Suppressor macrophage treated with lipopolysaccharide for 4 hours (primary cell): ENCODE measurements at places on chromosomes 7 and 10.

GRCh38 chr7:91710881-91711280 lies 169.6 kb downstream of the MTERF1 start:
- no peak for DNase-seq

GRCh38 chr7:39623732-39624441 lies 515 bp downstream of the RALA start:
- peak; percentile 39 for DNase-seq

GRCh38 chr10:113427236-113427735 lies 125.6 kb upstream of the HABP2 start:
- peak; percentile 63 for DNase-seq

DNA sequence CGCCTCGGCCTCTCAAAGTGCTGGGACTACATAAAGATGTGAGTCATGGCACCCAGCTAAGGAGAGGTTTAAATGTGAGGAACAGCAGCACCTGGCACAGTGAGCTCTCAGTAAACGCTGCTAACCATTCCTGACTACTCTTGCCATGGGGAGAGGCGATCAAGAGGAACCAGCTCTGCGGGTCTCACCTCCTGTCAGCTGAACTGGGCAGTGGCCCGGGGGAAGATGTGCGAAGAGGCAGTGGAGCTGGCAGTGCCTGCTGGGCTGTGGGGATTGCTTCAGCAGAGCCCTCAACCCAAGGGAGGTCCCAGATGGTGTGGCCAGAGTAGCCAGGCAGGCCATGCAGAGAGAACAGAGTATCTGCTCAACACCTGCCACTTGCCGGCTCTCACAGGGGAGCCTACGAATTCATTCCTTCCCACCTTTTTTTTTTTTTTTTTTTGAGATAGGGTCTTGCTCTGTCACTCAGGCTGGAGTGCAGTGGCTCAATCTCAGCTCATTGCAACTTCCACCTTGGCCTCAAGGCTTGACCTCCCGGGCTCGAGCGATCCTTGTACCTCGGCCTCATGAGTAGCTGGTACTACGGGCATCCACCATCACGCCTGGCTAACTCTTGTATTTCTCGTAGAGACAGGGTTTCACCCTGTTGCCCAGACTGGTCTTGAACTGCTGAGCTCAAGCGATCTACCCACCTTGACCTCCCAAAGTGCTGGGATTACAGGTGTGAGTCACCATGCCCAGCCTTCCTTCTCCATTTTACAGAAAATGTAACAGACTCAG lies 6.8 kb downstream of the POLM start:
- no peak for DNase-seq

DNA sequence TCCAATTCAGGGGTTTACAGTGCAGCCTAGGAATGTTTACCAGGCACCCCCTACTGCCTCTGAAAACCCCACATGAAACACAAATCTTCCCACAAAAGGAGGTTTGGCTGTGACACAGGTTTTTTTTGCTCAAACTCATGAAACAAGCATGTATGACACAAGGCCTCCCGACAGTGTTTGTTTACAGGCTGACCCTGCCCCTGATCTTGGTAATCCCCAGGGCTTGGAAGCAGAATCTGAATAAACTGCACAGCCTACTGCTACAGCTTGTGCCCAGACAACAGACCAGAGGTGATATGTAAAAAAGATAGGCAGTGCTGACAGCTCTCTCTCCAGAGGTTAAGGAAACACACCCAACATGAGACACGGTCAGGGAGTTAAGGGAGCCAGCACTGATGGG lies 184.2 kb downstream of the KMT2E start:
- no peak for DNase-seq

- DNase-seq, result no peak
These were observed 16.5 kb upstream of the SKAP2 start for GRCh38 chr7:26880852-26881251.

DNA sequence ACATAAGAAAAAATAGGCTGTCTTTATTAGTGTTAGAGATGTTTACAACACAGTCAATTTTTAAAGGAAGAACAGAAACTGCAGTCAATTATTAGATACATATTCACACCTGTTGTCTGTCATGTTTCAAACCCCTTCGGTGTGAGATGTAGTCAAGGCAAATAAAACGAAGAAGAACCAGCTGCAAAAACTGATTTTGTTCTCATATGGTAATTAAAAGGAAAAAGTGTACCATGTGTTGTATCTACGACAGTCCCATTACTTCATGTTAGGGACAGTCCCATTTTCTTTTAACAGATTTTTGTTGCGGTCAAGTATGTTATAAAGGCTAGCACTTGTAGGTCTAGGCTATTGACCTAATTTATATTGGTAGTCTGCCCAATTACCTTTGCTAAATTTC lies 149.4 kb downstream of the LRRN3 start:
- DNase-seq, result no peak

DNA sequence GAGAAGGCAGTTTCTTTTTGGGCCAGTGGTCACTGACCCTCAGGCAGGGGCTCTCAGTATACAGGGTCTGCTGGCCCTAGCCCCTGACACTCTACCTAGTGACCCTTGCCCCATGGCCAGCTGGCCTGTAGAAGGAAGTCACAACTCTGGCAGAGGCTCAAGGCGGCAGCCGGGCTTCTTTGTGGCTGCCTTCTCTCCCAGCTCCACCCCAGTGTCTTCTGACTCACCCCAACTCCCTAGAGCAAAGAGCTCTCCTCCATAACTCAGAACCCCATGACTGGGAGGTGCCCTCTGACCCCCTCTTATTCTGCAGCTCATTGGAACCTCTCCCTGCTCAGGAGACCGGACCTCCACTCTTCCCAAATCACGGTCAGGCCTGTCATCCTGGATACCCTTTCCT lies 358.2 kb downstream of the FGFR2 start:
- DNase-seq, result no peak

DNA sequence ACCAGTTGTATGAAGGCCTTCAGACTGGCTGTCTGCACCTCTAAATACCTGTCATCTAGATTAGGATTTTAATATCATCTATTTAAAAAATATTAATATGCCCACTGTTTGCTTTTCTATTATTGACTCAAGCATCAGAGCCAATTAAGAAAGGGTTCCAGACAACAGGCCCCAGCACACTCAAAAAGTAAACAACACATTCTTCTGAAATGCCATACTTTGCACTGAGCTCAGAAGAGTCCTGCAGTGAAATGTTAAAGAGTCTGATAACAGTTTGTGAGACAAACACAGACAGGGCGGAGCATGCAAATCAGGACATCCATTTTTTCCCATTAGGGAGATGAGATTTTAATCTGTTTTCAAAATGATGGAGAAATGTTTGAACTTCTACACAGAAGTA lies 45.9 kb upstream of the KLF6 start:
- no peak for DNase-seq

DNA sequence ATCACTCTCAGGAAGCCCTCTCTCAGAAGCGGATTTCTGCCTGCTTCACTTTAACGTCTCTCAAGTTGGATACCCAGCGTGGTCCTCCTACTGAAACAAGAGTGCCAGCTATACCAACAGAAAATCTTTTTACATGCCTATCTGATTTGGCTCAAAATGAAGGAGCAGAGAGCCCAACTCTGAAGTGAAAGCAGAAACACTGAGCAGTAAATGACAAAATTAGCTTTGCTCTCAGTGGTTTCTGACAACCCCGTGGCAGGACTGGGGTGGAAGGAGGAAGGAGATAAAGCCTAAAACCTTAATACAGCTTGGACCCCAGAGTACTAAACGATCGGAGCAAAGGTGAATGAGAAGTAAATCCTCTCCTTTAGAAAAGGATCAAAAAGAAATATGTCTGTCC lies 25.1 kb upstream of the GPR37 start:
- DNase-seq, result no peak
